ENCODE measurements at places on chromosomes 2 and 18. TPM values are rescaled to one million over a fixed set of nuclear protein-coding genes. Genes with fewer than 3 reads are reported as not detected.
A peak's percentile ranks its signal among the peaks of the same experiment; 100 is the strongest.

NR4A2 gene
- 1.0 TPM for total RNA-seq

SEH1L gene
- total RNA-seq: 16.6 TPM

ZNF521 gene
- 67.1 TPM for total RNA-seq

ASAP2 gene
- total RNA-seq: 12.1 TPM

STAT4 gene
- 1.6 TPM for total RNA-seq

DNA sequence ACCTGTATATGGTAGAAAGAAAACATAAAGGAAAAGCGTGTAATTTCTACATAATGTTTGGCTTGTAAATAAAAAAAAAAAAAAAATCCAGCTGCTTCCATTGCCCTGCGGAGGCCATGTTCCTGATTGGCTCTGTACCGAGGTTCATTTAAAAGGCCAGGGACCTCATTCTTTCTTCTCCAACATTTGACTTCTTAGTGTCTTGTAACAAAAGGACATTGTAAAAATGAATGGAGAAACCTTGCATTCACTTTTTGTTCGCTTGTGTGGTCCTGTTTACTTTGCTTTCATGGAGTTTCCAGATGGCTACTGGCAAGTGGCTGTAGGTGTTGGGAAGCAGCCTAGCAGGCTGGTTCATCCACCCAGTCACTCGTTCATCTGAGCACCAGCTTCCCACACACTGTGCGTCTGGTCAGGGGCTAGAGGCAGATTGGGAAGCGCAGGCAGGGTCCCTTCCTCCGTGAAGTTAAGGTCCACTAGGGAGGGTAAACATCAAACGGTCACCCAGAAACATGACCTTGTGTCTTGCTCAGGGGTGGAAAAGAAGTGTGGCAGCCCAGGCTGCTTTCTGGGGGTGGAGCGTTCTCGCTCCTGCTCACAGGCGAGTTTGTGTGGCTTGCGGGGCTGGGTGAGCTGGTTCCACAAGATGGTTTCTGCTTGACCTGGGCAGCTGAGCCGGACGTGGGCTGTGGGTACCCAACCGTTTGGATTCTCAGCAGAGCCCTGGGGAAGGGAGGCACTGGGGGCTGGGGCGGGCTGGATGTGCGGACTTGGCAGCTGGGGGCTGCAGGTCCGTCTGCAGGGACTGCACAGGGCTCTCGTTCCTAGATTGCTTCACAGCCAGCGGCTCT is 260.7 kb downstream of the AGAP1 start:
- DNase-seq: no peak

DNA sequence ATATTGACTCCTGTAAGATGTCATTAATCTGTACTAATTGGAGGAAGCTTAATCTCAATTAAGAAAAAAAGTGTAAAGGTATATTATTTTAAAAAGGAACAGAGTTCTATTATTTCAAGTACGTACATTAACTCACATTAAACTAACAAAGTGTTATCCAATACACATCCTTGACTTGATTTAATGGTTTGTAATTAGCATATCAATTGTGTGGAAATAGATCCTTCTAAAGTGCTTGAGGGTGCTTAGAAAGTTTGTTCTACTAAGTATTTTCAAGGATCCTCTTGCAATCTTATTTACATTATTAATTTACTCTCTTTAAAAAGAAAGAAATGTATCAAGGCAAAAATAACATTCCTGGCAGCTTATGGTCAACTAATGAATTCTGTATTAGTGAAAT is 720.3 kb downstream of the KCNJ3 start:
- no peak for DNase-seq

GRCh38 chr18:25123438-25124232 is 228.3 kb downstream of the ZNF521 start:
- peak; percentile 49 for DNase-seq

DNA sequence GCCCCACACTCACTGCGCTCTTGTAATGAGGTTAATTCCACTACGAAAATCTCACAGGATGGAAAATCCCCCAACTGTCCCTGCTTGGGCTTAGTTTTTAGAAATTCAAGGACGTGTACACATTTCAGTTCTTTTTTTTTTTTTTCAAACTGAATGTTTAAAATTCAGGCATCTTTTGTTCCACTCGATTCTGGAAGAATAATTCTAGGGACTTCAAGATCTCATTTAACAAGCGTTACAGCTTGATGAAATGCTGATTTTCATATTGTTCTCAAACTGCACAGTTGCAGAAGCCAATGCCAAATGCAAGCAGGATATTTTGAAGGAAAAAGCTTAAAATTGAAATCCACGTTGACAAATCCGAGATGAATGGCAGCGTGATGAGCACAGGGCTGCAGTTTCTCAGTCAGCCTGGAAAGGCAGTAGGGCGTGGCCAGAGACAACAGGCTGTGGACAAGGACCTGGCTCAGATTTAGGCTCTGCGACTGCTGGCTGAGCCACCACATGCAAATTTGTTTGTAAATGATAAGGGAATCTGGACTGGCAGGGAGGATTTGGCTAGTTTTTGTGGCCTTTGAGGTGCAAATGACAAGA is 128.1 kb upstream of the MYCN start:
- DNase-seq: no peak

DNA sequence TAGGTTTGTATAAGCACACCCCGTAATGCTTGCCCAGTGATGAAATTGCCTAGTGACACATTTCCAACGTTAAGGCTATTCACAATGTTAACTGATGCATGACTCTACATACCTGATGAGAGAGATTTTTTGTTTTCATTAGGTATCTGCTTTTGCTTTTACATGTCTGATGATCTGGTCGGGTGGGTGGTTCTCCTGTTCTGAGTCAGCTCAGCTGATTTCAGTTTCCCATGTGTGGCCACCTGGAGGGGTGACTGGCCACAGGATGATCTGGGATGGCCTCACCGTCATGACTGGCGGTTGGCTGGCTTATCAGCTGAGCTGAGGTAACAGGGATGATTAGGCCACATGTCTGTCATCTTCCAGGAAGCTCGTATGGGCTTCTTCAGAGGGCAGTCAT is 33.8 kb upstream of the ACYP2 start:
- no peak for DNase-seq

DNA sequence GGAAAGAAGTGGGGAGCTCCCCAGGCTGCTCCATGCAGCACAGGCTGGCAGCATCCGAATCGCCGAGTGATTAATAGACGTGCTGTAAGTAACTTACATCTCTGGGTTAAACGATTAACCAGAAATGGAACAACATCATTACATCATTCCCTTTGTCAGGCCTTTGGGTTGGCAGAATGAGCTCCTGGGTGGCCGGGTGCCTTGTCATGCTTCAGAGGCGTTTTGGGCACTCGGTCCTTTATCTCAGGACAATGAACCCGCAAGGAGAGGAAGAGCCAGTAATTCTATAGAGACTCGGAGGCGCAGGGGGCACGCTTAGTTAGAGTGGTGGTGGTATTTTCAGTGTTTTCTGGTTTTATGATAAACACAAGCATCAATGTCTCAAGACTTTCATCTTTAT is 146.9 kb upstream of the TPO start:
- DNase-seq: no peak

- DNase-seq: no peak
Measured at GRCh38 chr2:241399941-241400922, 44.1 kb downstream of the FARP2 start.

DNA sequence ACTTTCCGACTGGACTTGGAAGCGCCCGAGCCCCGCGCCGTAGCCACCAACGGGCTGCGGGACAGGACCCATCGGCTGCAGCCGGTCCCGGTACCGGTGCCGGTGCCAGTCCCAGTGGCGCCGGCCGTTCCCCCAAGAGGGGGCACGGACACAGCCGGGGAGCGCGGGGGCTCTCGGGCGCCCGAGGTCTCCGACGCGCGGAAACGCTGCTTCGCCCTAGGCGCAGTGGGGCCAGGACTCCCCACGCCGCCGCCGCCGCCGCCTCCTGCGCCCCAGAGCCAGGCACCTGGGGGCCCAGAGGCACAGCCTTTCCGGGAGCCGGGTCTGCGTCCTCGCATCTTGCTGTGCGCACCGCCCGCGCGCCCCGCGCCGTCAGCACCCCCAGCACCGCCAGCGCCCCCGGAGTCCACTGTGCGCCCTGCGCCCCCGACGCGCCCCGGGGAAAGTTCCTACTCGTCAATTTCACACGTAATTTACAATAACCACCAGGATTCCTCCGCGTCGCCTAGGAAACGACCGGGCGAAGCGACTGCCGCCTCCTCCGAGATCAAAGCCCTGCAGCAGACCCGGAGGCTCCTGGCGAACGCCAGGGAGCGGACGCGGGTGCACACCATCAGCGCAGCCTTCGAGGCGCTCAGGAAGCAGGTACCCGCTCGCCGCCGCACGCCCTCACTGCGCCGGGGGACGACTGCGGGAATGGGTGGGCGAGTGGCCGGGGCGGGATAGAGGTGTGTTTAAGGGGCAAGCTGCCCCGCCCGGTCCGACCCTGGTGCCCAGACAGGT is 713 bp downstream of the ATOH8 start:
- peak; percentile 54 for DNase-seq

DNA sequence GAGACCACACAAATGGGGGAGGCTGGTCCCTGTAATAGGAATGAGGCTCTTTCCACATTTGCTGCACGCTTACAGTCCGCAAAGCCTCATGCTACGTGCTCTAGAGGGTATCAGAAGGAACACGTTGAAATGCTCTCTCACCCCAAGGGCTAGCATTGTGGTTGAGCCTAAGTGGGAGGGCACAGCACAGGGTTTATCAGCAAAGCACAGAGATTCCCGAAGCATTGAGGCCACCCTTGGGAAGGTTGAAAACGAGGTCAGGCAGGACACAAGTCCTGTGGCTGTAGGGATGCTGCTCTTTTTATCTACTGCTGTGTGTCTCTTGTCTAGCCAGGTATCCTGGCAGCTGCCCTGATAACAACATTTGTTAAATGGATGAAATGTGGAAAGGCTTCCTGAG is 378.3 kb downstream of the EN1 start:
- DNase-seq: no peak

DNA sequence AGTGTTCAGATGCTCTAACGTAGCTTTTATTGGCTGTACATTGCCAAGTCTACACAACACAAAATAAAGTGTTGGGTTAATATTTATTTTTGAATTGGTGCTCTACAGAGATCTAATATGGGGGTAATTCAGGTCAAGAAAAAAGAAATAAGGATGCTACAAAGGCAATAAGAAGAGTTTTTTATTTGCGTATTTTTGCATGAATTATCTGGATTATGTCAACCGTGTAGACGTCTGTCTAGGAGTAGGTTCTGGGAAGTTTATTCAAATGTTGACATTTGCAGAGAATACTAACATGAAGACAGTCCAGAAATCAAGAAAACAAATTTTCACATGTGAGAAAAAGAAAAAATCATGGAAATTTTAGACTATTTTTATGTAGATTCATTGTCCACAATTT is 876.7 kb upstream of the POU3F3 start:
- no peak for DNase-seq

DNA sequence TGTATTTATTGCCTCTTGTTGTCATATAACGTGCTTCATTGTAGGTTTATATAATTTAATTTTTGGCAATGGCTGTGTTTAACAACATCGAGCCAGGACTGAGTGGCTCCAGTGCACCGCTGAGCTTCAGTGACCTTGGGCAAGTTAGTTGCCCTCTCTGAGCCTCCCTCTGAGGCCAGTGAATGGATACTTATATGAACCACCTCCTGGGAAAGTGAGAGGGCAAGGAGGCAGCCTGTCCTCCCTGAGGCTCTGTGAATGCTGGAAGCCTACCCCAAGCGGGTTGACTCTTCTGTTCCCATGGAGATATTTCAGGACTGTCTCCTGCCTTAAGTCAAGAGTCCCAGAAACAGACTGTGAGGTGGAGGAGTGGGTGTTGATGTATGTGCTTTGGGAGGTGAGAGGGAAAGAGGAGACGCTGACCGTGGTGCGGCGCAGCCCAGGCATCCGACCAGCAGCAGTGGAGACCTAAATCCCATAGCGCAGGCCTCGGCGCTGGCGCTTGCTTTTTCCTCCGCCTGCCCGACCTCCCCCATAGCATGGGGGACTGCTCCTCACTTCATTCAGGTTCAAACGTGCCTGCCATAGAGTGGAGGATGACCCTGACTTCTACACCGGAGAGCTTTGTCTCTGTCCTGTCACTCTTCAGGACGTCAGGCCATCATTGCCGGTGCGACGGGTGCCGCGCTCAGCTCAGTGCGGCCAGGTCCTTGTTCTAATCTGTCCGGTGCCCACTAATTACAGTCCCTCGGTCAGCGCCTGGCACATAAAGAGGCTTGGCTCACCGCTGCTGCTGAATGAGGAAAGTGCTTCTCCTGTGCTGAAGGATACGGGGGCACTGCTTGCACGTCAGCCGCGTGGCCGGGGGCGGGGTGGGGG is 167.3 kb upstream of the HS6ST1 start:
- no peak for DNase-seq

GRCh38 chr2:106363791-106364190 is 104.4 kb downstream of the RGPD3 start:
- no peak for DNase-seq

- peak; percentile 72 for DNase-seq
Measured at GRCh38 chr2:185738679-185739472, at the start of gene FSIP2. Gene FSIP2, plus strand, starts transcription at chr2:185738804. Its CDS starts 91 bp downstream, at chr2:185738895.

DNA sequence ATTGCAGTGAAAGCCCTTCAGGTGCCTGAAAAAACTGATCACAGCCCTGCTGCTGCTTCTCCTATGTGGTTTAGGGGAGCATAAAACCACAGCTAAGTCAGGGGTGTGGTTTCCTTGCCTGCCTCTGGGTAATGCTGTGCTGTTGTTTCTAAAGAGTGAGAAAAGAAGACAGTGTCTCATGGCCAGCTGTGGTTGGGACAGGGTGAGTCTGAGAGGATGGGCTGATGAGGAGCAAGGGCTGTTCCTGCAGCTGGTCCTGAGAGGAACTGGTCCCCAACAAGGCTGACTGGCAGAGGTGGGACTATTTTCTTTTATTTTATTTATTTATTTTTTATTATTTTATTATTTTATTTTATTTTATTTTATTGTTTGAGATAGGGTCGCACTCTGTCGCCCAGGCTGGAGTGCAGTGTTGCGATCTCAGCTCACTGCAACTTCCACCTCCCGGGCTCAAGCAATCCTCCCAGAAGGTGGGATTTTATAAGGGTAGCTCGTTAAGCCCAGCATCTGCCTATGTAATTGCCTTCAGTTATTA is 236.7 kb downstream of the FHOD3 start:
- DNase-seq: no peak

DNA sequence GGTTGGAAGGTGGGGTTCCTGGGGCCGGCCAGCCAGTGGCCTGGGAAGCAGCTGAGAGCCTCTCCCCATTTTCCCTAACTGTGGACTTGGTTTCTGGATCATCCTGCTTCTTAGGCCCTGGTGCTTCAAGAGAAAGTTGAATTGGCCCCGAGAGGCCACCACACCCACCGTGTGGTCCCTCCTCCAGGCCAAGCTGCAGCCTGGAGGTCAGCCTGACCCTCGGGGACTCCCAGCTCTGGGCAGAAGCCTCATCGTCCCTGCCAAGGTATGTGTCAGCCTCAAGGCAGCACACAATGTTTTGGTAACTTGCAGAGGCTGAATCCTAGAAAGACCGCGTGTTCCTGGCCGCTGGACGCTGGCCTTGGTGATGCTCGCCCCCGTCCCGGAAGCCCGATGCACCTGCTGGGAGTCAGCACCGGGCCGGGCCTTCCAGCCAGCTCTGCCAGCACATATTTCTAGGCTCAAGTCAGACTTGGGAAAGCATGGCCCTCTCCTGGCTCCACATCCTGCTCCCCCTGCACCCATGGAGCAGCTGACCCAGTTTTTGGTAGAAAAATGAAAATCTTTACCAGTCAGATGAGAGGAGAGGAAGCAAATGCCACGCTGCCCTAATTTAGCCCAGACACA is 72.6 kb downstream of the ACTR2 start:
- peak; percentile 94 for DNase-seq
